ENCODE measurements at places on chromosomes 6 and 20. TPM values are rescaled to one million over a fixed set of nuclear protein-coding genes. Genes with fewer than 3 reads are reported as not detected.

The POU5F1 gene
- not detected for total RNA-seq

The GPSM3 gene
- total RNA-seq, result 0.95 TPM

The CLDN20 gene
- not detected for total RNA-seq

The PNPLA1 gene
- not detected for total RNA-seq

The CLPSL1 gene
- total RNA-seq, result not detected

The OXT gene
- total RNA-seq, result not detected

The ULBP1 gene
- not detected for total RNA-seq

The MOXD1 gene
- total RNA-seq, result 71.6 TPM

The CST1 gene
- not detected for total RNA-seq

The MRAP2 gene
- total RNA-seq, result 0.47 TPM

The CLVS2 gene
- under 0.01 TPM for total RNA-seq

The PRELID3B gene
- 53.6 TPM for total RNA-seq
